Activated CD4-positive, alpha-beta T cell treated with anti-CD3 and anti-CD28 coated beads for 4 hours (primary cell): ENCODE measurements at places on chromosomes 13 and 19.

DNA sequence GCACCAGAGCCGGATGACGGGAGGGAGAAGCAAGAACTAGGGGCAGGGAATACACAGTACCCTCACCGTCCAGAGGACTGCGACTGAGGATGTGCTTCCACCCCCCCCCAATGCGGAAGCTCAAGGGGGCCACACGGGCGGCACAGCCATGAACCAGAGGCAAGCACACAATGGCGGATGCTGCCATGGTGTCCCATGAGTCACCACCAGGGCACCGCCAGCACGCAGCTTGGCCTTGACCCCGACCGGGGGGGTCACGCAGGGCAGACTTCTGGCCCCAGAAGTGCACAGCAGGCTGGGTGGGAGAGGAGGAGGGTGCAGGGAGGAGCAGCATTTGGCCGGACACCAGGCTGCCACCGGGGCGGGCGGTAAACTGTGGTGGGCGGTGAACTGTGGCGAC lies 83.5 kb upstream of the ZNF254 start:
- DNase-seq, result no peak

GRCh38 chr13:42747399-42747873 lies 33.9 kb upstream of the FAM216B start:
- DNase-seq, result no peak

- DNase-seq, result no peak
Observed at GRCh38 chr19:6066661-6067646, 43.3 kb downstream of the RFX2 start.

GRCh38 chr13:99276706-99277105 lies 18.5 kb upstream of the GPR18 start:
- no peak for DNase-seq

- DNase-seq, result no peak
Observed at GRCh38 chr13:61672756-61673155, 257.1 kb upstream of the PCDH20 start.

GRCh38 chr13:113049981-113050380 lies 55.6 kb upstream of the F7 start:
- DNase-seq, result no peak

DNA sequence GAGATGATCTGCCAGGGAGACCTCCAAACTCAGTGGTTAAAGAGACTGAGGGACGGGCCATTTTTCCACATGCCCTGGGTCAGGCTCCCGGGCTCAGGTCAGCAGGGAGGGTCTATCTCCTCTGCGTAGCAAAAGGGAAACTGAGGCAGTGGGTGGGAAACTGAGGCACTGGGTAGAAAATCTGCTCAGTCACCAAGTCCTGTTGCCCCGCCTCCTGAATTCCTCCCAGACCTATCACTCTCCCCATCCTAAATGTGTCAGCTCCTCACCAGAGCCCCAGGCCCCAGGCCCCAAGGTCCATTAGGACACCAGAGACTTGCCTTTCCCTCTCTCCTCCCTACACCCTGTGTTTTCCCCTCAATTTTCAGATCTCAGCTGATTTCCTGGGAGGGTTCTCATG lies 2.4 kb downstream of the CD320 start:
- no peak for DNase-seq
